ENCODE measurements at places on chromosomes 6 and 20.

GRCh38 chr6:169235286-169235685 lies 18.4 kb downstream of the THBS2 start:
- H3K4me1 ChIP-seq = peaks cover 3% of the 10 kb centered on the region
- peaks cover 58% of the 10 kb centered on the region for H3K36me3 ChIP-seq
- no peak overlapping the region for H3K27ac ChIP-seq
- no peak for DNase-seq
- no peaks in the 10 kb centered on the region for H3K27me3 ChIP-seq

- H3K4me1 ChIP-seq = no peaks in the 10 kb centered on the region
- no peaks in the 10 kb centered on the region for H3K36me3 ChIP-seq
- no peaks in the 10 kb centered on the region for H3K27me3 ChIP-seq
- no peak overlapping the region for H3K4me3 ChIP-seq
- no peak for DNase-seq
Observed at GRCh38 chr6:162273986-162274385, 453.6 kb downstream of the PRKN start.

DNA sequence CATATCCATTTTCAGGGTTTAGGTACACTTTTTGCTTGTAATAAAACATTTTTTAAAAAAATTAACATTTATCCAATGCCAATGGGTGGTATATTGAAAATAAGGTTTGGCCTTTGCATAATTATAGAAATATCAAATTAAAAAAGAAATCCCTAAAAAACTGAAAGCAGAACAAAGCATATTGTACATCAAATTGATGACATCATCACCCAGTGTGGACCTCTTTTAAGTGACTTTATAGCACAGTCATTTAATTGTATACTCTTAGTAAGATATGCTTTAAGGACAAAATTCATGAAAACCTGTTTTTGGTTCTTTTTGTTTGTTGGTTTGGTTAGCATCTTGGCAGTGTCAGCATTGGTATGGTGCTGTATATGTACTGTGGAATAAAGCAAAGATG lies 1.4 kb upstream of the EEF1E1 start:
- no peak overlapping the region for H3K27ac ChIP-seq
- DNase-seq = no peak
- peaks cover 23% of the 10 kb centered on the region for H3K27me3 ChIP-seq
- H3K4me1 ChIP-seq = peaks cover 16% of the 10 kb centered on the region

DNA sequence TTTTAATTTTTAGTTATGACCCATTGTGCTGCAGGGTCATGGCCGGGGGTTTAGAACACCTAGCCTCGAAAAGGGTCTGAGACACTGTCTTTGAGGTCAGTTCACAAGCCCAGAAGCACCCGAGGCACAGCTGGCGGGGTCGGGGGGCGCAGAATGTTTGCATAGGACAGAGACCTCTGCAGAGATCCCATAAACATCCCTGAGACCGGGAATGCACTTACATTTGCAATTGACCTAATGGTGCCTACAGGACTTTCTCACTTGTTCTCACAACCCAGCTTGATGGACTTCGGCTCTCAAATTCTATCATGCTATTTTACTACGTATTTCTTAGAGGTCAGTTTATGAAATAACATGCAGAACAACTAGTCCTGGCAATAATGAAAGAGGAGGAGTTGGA lies 33.5 kb upstream of the FOXC1 start:
- peaks cover 27% of the 10 kb centered on the region for H3K4me1 ChIP-seq
- peak overlapping the region; percentile 78 for H3K27ac ChIP-seq
- DNase-seq = no peak
- H3K4me3 ChIP-seq = no peak overlapping the region

DNA sequence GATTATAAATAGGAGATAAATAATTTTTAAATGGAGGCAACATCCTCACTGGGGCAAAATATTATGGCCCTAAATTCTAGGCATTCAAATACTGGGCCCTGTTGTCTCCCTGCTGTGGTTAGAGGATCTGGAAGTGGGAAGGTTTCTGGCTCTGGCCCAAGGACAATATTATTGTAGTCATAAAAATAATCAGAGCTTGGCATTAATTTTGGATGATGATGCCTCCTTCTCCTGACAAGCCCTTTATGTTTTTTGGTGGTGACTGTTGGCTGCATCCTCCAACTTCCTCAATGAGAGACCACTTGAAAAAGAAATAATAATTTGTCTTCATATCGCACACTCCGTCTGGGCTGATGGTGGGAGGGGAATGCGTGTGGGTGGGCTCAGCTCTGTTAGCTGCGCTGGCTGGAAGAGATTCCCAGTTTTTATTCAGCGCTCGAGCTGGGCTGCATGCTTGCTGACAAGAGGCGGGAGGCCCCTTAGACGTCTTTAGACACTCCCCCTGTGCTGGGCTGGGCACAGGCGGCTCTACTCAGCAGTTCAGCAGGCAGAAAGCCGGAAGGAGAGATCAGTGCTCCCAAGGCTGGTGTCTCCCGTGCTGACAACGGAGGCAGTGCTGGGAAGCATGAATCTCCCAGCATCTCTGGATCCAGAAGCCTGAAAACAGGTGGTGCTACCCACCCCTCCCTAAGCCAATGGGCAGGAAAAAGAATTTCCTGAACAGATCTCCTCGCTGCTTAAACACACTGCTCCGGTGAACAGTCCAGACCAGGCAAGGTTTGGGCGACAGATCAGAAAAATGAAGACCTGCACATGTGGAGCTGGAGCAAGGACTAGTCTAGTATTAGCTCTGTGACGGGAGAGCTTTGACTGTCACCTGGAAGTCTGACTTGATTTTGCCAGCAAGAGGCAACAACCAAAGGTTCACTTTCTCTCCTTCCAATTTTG lies 97.7 kb downstream of the SYCP2 start:
- no peaks in the 10 kb centered on the region for H3K36me3 ChIP-seq
- H3K27me3 ChIP-seq = peaks cover 6% of the 10 kb centered on the region
- DNase-seq = no peak
- peaks cover 32% of the 10 kb centered on the region for H3K4me1 ChIP-seq

DNA sequence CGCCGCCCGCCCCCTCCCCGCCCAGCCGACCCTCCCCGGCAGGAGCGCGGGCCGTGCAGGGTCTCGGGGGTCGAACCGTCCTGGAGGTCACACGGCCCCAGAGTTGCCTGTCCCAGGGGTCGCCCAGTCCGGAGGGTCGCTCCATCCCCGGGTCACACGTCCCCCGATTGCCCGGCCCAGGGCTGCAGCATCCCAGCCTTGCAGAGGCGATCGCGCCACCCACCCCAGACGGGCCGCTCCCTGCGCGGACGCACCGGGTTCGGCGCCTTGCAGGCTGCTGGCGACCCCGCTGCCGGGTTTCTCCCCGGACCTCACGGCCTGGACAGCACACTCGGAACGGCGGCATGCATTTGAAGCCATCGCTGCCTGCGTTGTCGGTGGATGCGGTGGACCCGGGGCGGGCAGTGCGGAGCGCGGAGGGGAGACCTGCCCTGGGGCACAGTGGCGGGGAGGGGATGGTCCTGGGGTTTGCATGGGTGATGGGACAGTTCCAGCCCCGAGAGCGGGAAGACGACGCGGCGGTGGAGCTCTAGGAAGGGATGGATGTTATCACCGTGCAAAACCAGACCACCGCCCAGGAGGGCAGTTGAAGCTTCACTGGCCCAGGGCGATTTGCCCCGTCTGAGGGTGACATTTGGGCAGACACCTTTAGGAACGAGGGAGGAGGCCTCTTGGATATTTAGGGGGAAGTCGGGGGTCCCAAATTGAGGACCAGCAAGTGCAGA lies 22.7 kb upstream of the FRMD1 start:
- H3K27ac ChIP-seq = no peak overlapping the region
- peak overlapping the region; percentile 30 for H3K4me3 ChIP-seq
- H3K4me1 ChIP-seq = peaks cover 17% of the 10 kb centered on the region
- H3K27me3 ChIP-seq = peaks cover 57% of the 10 kb centered on the region
